ENCODE measurements at places on chromosomes 3 and 15. TPM values are rescaled to one million over a fixed set of nuclear protein-coding genes. Genes with fewer than 3 reads are reported as not detected.

TGM4 gene
- total RNA-seq = 0.48 TPM

TMC3 gene
- not detected for total RNA-seq

KNG1 gene
- not detected for total RNA-seq

NOX5 gene
- total RNA-seq = not detected

SLC51A gene
- total RNA-seq = 0.24 TPM

ZBBX gene
- 0.21 TPM for total RNA-seq

APOD gene
- 10.4 TPM for total RNA-seq

FAM107A gene
- total RNA-seq = not detected

PAQR5 gene
- 14.5 TPM for total RNA-seq

GALK2 gene
- 40.3 TPM for total RNA-seq

GP5 gene
- not detected for total RNA-seq

NMB gene
- total RNA-seq = 4.7 TPM

CCDC39 gene
- total RNA-seq = not detected

GOLGA8O gene
- 0.48 TPM for total RNA-seq

GRK7 gene
- total RNA-seq = not detected

LHFPL4 gene
- not detected for total RNA-seq

SLC25A26 gene
- 44.1 TPM for total RNA-seq

XCR1 gene
- not detected for total RNA-seq

PLCH1 gene
- under 0.01 TPM for total RNA-seq

NR2F2 gene
- total RNA-seq = 4.8 TPM

SEC62 gene
- 26.9 TPM for total RNA-seq

AMOTL2 gene
- 114 TPM for total RNA-seq

CPB1 gene
- total RNA-seq = not detected

SPINK8 gene
- not detected for total RNA-seq

TRPM1 gene
- total RNA-seq = under 0.01 TPM
